ENCODE measurements at places on chromosomes 1 and 21. TPM values are rescaled to one million over a fixed set of nuclear protein-coding genes. Genes with fewer than 3 reads are reported as not detected.

The TMEM52 gene
- 2.9 TPM for total RNA-seq

The OR2L3 gene
- total RNA-seq, result 0.33 TPM

The INAVA gene
- total RNA-seq, result 7.5 TPM

The CTSS gene
- 218 TPM for total RNA-seq

The TDRD5 gene
- 3.9 TPM for total RNA-seq

The ADORA3 gene
- 13.8 TPM for total RNA-seq

The SLC6A9 gene
- total RNA-seq, result 5.1 TPM

The WDR3 gene
- 15.4 TPM for total RNA-seq

The CYYR1 gene
- total RNA-seq, result 15.1 TPM

The NFASC gene
- 19.5 TPM for total RNA-seq

The OR2T33 gene
- total RNA-seq, result not detected

The INTS3 gene
- 53.4 TPM for total RNA-seq

The SLAMF1 gene
- total RNA-seq, result 0.64 TPM

The CTH gene
- 11.7 TPM for total RNA-seq

The TMEM79 gene
- 1.3 TPM for total RNA-seq

The IL20 gene
- not detected for total RNA-seq

DNA sequence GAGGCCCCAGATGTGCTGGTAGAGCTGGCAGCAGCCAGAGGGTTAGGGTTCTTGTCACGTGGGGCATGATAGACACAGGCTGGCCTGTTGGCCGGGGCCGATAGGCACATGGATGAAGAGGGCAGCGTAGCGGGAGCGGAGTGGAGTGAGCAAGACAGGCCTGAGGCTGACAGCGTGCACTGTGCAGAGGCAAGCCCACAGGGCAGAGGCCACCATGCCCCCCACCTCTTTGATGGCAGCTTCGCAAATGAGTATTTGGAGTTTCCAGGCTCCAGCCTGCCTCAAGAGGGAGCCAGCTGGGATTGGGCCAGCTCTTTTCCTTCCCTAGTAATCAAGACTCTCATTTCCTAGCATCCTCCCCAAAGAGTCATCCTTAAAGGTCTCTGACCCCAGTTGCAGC is 43.5 kb downstream of the TMCC2 start:
- no peak for DNase-seq

- DNase-seq, result no peak
These were observed 49.0 kb downstream of the SCCPDH start for GRCh38 chr1:246773213-246773641.

GRCh38 chr21:33300701-33301631 is 23.8 kb upstream of the IFNAR1 start:
- DNase-seq, result no peak

GRCh38 chr21:45308194-45309068 is 20.7 kb upstream of the POFUT2 start:
- DNase-seq, result no peak

- DNase-seq, result no peak
These were observed 41.4 kb upstream of the ACOT11 start for GRCh38 chr1:54506594-54506993.

DNA sequence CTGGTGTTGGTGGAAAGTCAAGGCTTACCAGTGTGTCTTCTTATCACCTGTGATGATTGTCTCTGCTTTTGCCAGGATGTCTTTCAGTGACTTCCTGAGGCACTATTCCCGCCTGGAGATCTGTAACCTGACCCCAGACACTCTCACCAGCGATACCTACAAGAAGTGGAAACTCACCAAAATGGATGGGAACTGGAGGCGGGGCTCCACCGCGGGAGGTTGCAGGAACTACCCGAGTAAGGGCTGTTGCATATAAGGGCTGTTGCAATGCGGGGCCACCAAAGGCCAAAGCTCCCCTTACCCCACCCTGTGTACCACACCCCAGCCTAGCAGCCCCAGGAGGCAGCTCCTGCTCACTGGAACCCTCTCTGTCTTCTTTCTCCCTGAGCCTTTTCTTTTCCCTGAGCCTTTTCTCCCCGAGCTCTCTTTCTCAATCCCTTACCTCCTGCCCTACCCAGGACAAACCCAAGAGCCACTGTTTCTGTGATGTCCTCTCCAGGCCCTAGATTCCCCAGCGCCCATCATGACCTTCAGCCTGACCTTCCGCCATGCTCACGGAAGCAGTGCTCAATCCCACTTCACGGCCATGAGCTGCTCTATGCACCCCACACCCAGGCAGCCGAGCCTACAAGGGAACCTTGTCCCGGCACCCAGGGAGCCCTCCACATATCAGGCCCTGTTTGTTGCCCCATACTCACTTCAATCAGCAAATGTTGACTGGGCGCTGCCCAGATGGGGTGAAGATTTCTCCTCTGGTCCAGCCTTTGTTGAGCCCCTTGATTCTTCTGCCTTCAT is 40.6 kb downstream of the CAPN2 start:
- DNase-seq, result no peak

- DNase-seq, result no peak
These were observed 42.3 kb downstream of the TCEANC2 start for GRCh38 chr1:54095546-54096226.

DNA sequence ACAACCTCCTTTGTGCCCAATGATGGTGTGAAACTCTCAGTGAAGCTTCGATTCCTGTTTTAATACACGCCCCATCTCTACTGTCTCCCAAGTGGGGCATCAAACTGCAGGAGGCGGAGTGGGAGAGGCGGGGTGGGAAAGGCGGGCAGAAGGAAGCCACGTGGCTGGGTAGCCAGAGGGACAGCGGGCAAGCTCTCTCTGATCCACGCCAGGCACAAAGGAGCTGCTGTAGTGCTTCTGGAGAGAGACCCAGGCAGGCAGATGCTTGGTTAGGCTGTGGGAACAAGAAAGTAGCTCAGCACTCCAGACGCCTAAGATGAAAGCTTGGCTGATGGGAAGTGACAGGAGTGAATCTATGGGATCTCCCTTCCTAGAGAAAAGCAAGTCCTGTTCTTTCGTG is 25.7 kb downstream of the TRIM67 start:
- DNase-seq, result no peak

DNA sequence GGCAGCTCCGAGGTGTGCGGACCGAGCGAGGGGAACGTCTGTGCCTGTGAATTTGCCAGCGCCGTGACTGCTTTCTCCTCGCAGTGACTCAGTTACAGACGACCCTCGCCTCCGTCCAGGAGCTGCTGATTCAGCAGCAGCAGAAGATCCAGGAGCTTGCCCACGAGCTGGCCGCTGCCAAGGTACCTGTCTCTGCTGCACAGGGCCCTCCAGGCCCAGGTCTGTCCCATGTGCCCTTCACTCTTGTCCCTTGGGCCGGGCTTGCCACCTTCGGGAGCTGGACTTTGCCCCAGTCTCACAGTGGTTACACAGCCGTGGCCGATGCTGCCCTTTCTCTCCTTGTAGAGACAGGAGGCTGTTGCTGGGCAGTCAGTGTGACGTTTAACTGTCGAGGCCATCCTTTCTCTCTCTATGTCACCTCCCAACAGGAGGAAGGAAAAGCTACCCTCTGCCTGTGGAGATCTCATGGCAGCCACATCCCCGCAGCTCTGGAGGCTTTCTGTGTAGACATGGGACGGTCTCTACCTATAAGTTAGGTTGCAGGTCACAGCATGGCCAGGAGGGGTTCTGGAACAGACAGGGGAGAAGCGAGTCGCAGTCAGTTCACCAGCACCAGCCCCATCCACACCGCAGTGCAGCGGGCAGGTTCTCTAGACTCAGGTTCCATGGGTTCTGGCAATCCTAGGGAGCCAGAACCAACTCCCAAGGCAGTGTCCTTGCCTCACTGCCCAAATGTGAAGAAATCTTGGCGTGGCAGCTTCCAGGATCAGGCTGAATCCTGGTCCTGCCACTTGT is 149.7 kb downstream of the PEX14 start:
- no peak for DNase-seq

DNA sequence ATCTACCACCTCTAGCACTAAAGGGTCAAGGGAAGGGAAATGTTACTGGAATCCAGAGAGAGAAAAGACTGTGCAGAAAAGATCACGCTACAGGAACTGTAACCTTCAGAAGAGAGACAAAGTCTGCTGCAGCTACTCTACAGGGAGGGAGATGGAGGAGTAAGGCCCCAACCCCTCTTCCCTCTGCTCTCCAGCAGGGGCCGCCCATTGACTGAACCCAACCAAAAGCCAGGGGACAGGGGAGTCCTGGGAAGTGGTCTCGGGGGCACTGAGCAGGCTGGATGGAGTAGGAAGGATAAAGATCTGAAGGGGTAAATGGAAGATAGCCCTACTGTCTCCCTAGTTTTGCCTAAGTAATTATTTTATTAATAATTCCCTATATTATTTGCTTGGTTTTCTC is 72.8 kb upstream of the NR5A2 start:
- DNase-seq, result no peak

GRCh38 chr1:30058970-30059369 is 664.4 kb downstream of the MATN1 start:
- no peak for DNase-seq

GRCh38 chr1:202871367-202871766 is 17.6 kb downstream of the RABIF start:
- DNase-seq, result no peak

DNA sequence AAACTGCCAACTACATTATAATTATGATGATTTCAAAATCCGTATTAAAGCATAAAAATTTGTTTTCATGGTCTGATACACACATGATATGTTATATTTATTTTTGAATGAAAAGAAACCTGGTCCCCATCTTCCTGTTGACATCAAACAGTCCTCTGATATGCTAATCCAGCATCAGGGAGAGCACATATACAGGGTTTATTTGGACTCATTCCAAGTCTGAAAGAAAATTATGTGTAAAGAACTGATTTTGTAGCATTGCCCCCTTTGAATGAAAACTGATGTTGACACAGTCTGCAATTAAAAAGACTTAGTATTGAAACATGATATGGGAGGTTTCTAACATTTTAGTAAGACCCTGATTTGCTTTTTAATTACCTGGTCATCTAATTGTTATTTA is 119.4 kb downstream of the NEK7 start:
- DNase-seq, result no peak

DNA sequence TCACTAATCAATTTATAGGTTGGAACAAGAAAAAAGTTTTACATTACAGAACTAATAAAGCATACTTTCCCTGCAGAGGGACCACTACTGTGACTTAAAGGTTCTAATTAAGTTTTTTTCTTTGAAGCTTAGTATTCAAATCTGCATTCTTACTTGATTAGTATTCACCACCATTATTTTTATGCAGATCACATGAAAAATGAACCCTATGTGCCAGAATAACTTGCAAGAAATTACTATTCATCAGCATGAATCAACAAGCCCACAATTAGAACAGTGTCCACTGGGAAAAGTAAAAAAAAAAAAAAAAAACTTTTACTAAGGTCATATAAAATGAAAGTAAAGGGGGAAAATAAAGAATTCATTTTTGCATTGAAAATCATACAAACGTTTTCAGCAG is 90.8 kb downstream of the SMYD3 start:
- DNase-seq, result no peak

- no peak for DNase-seq
These were observed 23.9 kb downstream of the FASLG start for GRCh38 chr1:172682812-172683211.

DNA sequence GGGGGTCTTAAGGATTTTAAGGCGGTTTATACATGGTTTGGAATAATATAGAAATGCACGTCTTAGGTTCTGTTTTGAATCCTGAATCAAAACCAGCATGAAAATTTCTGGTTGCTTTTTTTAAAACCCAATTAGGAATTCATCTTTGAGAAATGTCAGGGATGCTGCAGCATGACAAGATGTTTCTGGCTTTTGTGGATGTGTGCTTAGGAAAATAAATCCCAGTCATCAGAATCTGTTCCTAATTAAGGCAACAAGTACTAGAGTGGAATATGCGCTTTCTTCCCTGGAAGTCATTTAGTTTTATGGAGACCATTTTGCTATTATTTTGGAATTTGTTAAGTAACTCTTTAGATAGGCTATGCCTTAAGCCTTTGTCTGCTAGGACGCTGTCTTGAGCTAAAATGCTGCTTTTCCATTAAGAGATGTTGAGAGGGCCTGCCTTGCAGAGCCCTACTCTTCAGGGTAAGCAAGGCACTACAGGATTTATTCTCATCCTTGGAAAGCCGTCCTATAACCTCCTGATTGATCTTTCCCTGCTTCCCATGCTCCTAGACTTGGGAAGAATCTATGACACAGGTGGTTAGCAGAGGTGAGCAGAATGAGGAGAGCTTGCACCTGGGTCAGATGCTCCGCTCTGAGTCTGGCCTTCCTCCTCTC is 332.8 kb downstream of the DISC1 start:
- DNase-seq, result no peak

- no peak for DNase-seq
These were observed 11.4 kb upstream of the SLC2A5 start for GRCh38 chr1:9080705-9081291.

- no peak for DNase-seq
These were observed 100.4 kb upstream of the CSF3R start for GRCh38 chr1:36583080-36583479.

DNA sequence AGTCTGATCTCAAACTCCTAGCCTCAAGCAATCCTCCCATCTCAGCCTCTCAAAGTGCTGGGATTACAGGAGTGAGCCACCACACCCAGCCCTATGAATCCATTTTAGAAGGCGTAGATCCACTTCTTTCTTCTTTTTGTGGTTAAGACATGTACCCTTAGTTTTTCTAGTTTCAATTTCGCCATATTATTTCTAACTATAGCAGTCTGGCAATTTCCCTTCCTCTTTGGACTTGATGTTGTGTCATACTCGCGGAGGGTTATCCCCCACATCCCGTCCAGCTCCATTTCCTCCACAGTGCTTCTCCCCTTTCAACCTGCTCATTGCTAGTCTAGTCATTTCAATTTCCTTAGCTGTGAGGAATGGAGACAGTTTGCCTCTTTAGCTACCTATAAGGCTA is 5.2 kb upstream of the LRRC8D start:
- DNase-seq, result no peak

DNA sequence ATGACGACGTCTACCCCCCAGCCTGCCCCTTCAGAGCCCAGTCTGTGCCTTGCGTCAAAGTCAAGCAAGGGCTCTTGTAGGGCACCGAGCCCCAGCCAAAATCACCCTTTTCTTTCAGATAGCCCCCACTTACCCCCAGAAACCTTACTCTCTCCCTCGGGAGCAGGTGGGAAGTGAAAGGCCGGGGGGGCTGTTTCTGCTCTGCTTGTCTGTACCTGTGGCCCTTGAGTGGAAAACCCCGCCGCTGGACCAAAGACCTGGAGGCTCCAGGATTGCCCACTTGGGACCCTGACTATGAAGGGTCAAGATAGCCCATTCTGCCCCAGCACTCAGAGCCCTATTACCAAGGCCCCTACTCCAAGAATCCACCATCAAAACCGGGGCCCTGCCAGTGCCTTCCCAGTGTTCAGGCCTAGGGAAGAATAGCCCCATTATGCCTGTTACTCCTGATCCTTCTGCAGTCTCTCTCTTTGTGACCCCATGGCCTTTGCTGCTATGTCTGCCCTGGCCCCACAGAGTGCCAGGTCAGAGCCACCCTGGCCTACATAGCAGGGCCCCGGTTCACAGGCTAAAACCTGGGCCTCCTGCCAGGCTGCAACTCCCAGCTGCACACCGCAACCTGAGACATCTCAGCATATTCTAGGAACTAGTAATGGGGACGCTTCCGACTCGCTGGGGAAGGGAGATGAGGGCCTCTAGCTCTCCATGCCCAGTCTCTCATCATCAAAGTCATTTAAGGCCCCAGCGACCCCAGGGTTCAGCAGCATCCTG is 22.2 kb upstream of the HPDL start:
- DNase-seq, result no peak

Data from breast epithelium (tissue), 4 donors.